ENCODE measurements at places on chromosomes 3 and 15.

DNA sequence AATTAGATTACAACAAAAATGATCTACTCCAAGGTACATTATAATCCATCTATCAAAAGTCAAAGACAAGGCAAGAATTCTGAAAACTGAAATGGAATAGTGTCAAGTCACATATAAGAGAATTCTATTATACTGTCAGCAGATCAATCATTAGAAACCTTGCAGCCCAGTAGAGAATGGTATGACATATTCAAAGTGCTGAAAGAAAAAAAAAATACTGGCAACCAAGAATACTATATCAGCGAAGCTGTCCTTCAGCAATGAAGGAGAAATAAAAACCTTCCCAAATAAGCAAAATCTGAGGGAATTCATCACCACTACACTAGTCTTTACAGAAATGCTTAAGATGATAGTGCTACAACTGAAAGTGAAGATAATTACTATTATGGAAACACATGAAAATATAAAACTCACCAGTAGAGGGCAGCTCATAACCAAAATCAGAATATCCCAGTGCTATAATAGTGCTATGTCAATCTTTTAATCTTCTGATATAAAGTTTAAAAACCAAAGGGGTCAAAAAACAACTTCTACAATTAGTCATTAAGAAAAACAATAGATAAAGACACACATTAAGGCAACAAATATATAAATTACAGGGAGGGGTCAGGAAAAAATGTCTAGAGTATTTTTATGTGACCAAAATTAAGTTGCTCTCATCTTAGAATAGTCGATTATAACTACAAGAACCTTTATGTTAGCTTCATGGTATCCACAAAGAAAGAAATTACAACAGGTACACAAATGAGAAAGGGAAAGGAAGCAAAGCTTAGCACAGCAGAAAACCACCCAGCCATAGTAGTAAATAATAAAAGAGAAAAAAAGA lies 190.7 kb upstream of the CNTN6 start:
- DNase-seq, result peak; percentile 49

DNA sequence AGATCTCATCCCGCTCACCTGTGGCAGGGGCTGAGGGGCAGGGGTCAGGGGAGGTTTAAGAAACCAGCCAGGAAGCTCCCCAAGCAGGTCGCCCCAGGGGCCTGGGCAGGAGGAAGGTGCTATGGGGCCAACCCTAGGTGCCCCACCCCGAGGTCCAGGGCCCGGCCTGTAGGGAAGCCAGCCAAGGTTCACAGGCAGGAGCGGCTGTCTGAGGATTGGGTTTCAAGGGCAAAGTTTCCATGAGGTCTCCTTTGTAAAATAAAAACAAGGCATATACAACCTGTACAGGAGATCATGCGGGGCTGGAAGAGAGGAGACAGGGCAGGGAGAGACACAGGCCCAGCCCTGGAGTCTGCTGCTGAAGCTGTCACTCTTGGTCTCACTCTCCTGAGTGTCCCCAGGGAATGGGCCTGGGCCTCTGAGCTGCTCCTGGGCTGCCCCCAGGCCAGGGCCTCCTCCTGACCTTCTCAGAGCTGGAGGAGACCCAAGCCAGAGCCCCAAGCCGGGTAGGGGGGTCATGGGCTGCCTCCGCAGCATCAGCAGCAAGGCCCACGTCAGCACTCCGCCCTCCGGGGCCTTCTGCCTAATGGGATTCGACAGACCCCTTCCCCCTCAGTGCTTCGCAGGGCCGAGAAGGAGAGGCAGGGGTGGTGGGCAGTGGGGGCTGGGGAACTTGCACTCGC lies 5.5 kb downstream of the CPLX3 start:
- no peak for DNase-seq

DNA sequence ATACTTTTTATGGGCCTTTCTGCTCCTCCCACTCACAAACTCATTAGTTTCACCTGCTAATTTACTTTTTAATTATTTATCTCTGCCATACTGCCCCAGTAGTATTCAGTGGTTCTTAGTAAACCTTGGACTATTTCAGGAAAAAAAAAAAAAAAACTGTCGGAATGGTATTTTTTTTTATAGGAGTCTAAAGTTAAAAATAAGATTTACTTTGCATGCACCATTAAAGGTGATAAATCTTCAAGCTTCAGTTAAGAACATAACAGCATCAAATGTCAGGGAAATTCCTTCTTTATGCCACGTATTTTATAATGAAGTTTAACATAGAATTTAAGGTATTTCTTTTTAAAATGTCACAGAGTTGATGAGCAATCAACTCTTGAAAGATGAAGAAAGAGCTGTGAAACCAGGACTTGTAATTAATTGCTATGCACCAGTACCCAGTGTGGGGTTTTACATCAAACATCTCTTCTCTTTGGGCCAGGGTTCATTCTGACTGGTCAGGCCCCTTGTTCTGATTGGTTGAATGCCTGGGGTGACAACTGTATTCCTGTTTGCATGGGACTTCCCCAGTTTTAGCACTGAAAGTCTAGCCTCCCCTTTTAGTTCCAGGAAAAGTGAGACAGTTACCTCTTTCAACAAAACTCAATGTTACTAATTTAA lies 40.3 kb upstream of the PTPRG start:
- DNase-seq, result no peak

- DNase-seq, result no peak
These were observed 9.3 kb downstream of the GRAMD1C start for GRCh38 chr3:113847664-113848461.

- DNase-seq, result peak; percentile 88
These were observed 44.6 kb downstream of the ABHD2 start for GRCh38 chr15:89132611-89133507.

DNA sequence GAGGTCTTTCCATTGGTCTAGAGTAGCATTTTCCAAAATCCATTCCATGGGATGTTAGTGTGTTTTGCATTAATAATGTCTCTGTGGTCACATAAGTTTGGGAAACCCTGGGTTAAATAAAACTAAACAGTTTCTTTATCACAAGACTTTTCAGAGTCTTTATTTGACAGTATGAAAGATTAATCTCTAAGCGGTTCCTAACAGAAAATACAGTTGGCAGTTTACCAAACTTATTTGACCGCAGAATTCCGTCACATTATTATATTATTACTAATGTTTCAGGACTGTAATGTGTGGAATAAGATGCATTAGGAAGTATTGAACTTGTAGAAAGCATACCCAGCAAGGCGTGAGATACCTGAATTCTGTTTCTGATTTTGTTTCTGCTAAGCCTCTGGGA lies 71.5 kb upstream of the ADAMTSL3 start:
- DNase-seq, result no peak

DNA sequence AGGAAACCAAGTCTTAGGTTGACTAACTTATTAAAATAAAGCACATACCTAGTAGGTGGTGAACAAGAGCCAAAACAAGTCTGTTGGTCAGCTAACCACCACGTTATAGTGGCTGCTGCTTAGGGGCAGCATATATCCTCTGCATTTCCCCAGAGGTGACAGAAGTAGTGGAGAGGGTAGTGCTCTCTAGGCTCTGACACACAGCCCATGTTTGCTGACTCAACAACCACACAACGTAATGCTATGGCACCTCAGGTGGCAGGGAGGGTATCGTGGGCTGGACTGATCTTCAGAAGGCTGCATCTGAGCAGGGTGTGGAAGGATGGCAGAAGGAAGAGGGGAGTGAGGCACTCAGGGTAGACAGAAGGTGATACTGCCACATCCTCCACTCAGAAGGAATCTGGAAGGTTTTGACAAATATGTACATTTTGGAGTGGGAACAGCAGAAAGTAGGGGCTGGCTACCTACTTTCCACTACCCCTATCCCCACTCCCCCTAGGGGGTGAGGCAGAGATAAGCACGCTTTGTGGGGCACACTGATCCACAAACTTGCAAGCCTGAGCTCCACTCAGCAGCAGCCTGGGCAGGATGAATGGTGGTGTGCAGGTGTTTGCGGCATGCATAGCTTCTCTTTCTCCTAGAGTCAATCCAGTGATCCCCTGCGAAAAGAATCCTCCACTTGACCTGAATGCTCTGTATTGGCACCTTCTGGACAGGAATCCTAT lies 178.1 kb downstream of the RORA start:
- DNase-seq, result no peak

GRCh38 chr3:190497811-190498210 lies 16.1 kb upstream of the IL1RAP start:
- DNase-seq, result no peak

DNA sequence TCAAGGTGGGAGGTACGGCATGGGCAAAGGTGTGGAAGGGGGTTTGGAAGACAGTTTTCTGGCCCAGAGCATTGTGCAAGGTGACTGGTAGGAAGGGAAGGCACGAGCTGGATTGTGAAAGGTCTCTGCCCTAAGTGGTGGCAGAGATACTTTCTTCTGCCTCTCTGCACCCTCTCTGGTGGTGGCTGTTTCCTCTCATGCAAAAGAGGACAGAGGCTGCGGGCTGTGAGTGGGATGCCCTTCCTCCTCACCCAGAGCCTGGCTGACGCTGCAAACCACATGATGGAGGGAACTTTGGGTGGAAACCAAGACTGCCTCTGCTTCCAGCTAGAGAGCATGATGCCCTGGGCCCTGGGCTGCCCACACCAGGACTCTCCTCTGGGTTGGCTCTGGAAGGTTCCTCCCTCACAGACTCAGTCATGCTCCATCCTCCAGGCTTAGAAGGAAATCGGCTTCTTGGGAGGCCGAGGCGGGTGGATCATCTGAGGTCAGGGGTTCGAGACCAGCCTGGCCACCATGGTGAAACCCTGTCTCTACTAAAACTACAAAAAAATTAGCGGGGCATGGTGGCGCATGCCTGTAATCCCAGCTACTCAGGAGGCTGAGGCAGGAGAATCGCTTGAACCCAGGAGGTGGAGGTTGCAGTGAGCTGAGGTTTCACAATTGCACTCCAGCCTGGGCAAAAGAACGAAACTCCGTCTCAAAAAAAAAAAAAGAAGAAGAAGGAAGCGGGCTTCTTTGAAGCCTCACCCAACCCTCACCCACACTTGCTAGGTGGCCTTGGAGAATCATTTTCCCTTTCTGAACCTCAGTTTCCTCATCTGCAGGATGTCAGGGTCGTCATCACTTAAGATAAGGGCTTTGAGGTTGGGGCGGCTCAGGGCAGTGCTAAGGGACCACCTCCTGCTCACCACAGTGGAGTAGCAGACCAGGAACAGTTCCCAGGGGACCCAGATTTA lies 8.3 kb downstream of the PSTPIP1 start:
- DNase-seq, result peak; percentile 81

- DNase-seq, result peak; percentile 91
These were observed 25.9 kb upstream of the GRIP2 start for GRCh38 chr3:14565868-14566588.

DNA sequence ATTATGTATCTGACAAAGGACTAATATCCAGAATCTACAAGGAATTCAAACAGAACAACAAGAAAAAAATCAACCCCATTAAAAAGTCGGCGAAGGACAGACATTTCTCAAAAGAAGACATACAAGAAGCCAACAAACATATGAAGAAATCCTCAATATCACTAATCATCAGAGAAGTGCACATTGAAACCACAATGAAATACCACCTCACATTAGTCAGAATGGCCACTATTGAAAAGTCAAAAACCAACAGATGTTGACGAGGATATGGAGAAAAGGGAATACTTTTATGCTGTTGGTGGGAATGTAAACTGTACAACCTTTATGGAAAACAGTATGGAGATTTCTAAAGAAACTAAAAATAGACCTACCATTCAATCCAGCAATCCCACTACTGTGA lies 233.1 kb upstream of the PLSCR5 start:
- DNase-seq, result no peak

DNA sequence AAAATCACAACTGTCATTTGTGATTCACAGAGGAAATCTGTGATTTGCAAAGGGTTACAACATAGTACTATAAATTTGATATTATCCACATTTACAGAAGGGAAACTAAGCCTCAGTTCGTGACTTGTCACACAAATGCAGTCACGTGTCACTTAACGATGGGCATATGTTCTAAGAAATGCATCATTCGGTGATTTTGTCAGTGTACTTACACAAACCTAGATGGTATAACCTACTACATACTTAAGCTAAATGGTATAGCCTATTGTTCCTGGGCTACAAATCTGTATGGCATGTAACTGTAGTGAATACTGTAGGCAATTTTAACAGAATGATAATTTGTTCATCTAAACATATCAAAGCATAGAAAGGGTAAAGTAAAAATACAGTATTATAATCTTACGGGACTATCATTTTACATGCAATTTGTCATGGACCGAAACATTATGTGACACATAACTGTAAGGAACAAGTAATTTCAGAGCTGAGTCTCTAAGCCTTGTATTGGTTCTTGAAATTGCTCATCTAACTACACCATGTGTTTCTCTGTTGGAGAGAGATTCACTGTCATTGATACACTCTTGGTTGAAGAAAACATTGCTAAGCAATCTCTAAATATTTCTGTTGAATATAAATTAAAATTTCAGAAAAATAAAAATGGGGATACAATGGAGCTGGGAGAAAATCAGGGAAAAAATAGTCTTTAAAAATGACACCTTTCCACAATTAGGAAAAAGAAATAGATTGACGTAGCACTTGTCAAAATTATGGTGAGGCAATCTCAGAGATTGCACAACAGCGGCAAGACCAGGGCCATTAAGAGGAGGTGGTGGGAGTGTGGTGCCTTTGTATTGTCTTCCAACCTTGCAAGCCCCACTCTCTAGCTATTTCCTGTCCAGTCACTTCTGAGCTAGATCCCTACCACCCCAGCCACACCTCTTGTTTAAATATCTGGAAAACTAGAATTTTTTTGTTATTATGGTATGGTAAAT lies 645.8 kb upstream of the TBL1XR1 start:
- peak; percentile 11 for DNase-seq

DNA sequence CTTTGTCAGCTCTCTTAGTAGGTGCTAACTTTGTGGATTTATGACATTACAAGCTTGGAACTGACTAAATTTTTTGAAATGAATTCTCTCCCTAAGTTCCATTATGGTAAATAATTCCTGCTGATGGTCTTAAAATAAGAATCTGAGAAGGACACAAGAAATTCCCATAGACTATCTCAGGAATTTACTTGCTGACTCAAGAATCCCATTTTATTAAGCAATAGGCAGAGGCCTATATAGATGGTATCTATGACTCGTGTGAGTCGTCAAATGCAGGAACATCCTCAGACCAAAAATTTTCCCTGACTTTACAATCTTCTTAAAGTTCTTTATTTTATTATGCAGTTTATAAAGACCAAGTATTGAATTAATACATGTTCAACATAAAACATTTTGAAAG lies 30.7 kb upstream of the CBLB start:
- DNase-seq, result no peak

- no peak for DNase-seq
These were observed 181.6 kb downstream of the ROBO1 start for GRCh38 chr3:79586232-79586631.

DNA sequence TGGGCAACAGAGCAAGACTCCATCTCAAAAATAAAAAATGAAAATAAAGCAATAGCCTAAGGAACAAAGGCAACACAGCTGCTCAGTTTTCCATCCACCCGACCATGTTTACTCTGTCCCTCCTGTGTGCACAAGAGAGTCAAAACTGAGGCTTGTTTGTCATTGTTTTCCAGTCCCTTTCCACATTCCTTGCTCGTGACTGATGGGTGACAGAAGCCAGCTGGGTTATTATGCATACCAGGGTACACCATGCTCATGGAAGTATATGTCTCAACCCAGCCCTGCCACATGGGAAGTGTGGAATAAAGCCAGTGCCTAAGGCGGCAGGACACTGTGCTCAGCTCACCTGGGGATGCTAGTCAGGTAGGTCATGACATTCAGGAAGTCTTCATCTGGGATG lies 49.5 kb downstream of the MCF2L2 start:
- DNase-seq, result no peak

Measured in hematopoietic multipotent progenitor cell treated with erythropoietin and hydrocortisone succinate and interleukin-3 and kit ligand, for 4 days (in vitro differentiated cells).